Activated CD4-positive, alpha-beta T cell treated with anti-CD3 and anti-CD28 coated beads, Interleukin-2, amount 10 ng/mL, durations not matched to agents 7 days and 5 days (primary cell): ENCODE measurements at places on chromosomes 1 and 21. TPM values are rescaled to one million over a fixed set of nuclear protein-coding genes. Genes with fewer than 3 reads are reported as not detected.

- DNase-seq: no peak
- peaks cover 5% of the 10 kb centered on the region for H3K27me3 ChIP-seq
- no peaks in the 10 kb centered on the region for H3K4me1 ChIP-seq
- peaks cover 3% of the 10 kb centered on the region for H3K36me3 ChIP-seq
Measured at GRCh38 chr1:9037476-9038337, 11.5 kb upstream of the SLC2A7 start.

- H3K36me3 ChIP-seq: peaks cover 8% of the 10 kb centered on the region
- H3K4me1 ChIP-seq: no peaks in the 10 kb centered on the region
- no peak overlapping the region for H3K4me3 ChIP-seq
- H3K27me3 ChIP-seq: no peaks in the 10 kb centered on the region
- no peak for DNase-seq
- H3K27ac ChIP-seq: no peak overlapping the region
Measured at GRCh38 chr1:10143961-10144485, 66.3 kb upstream of the KIF1B start.

DNA sequence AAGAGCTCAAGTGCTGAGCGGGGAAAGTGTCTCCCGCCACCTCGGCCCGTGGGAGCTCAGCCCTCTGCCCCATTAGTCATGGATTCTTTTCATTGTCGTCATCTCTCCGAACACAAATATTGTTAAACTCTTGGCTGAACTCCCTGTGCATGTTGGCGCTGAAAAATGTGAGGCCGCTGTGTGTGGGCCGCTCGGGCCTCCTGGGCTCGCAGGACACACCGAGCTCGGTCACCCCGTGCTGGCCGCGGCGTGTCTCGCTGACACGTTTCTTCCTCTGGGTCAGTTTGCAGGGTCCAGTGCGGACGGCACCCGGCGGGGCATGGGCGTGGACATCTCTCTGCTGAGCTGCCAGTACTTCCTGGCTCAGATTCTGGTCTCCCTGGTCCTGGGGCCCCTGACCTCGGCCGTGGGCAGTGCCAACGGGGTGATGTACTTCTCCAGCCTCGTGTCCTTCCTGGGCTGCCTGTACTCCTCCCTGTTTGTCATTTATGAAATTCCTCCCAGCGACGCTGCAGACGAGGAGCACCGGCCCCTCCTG is 25.6 kb downstream of the SLC45A1 start:
- H3K27me3 ChIP-seq: no peaks in the 10 kb centered on the region
- DNase-seq: no peak
- H3K27ac ChIP-seq: no peak overlapping the region
- no peak overlapping the region for H3K4me3 ChIP-seq

DNA sequence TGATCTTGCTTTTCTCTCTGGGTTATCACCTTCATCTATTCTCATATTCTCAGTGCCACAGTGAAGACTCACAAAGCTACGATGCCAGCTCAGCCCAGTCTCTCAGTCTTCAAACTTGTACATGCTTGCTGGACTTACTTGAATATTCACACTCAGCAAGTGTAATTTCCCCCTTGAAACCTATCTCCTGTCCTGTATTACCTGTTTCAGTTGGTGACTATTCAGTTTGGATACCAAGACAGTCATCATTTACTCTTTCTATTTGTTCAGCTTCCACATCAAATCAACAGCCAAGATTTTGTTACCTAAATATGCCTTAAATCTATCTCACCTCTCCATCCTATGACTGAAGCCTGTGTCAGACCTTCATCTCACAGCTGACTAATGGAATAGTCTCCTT is 209.7 kb downstream of the LRRC7 start:
- no peaks in the 10 kb centered on the region for H3K4me1 ChIP-seq
- H3K4me3 ChIP-seq: no peak overlapping the region

DNA sequence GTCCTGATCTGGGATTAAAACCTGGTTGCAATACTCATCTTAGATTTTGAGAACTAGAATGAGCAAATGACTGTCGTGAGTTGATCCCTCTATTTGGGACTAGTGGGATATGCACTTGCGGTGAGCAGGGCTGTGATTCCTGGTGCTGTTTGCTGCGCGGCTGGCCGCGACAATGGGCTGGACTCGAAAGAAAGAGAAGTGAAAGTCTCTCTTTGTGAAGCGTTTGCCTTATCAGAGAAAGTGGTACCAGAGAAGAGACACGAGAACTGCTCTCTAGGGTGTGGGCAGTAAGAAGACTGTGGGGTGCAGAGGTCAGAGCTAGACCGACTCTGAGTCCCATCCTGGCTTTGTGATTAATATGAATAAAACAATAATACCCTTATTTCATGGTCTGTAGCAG is 8.6 kb downstream of the ST6GALNAC3 start:
- H3K27me3 ChIP-seq: no peaks in the 10 kb centered on the region
- no peak overlapping the region for H3K4me3 ChIP-seq
- no peak for DNase-seq

DNA sequence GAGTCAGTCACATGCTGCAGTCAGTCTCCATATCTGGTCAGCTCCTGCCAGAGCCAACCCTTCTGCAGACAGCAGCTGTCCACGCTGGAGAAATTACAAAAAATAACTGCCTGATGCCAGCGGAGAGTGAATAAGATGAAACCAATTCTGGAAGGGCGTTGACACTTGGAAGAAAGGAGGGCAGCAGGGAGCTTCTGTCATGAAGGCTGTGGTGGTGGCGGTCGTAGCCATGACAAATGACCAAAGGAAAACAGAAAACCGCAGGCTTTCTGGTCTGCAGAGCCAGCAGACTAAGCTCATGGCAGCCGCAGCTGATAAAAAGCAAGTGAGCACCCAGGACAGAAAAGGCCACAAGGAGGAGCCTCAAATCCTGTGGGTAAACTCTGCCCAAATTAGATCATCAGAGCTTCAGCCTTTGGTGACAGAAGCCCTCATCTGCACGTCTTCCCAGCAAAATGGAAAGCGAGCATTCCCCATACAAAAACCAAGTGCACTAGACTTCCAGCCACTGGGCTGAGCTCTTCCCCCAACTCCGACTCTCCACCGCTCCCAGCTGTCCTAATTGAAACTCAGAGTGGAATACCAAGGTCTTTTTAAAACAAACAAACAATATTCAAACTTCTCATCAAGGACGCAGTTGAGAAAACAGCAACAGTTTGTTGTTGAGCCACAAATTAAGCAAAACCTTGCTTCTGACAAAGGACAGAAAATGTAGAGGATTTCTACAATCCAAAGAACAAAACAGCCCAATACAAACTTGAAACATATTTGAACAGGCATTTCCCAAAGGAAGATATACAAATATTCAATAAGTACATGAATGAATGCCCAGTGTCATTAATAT is 28.7 kb downstream of the RSPH1 start:
- H3K27ac ChIP-seq: no peak overlapping the region
- peaks cover 8% of the 10 kb centered on the region for H3K27me3 ChIP-seq
- peak; percentile 45 for DNase-seq
- H3K36me3 ChIP-seq: peaks cover 8% of the 10 kb centered on the region
- no peak overlapping the region for H3K4me3 ChIP-seq
- peaks cover 44% of the 10 kb centered on the region for H3K4me1 ChIP-seq

DNA sequence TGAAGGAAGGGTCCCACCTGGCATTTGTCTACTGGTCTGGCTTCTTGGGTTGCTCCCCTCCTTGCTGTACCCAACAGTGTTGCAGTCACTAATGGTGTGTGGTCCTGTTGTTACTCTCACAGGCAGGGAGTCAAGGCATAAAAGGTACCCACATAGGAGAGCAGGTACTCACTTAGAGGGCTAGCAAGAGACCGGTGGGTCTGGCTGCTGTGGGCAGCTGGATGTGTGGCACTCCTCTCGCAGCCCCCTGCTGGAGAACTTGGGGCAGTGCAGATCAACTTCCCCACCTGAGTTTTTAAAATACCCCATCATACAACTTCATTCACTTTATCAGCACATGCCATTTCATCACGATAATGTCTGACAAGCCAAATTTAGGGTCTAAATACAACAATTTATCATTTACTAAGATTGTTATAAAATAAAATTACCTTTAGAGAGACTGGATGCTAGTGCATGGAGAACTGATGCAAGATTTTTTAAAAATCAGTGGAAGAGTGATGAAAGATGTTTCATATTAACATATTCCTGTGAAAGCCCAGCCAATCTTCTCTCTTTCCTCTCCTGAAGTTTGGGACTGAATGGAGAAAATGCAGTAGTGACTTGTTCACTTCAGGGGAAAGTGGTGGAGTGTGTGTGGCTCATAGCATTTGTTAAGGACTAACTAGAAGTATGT is 42.8 kb downstream of the ACP6 start:
- DNase-seq: peak; percentile 61
- H3K36me3 ChIP-seq: peaks cover 6% of the 10 kb centered on the region
- no peak overlapping the region for H3K27ac ChIP-seq
- H3K4me1 ChIP-seq: peaks cover 22% of the 10 kb centered on the region
- no peaks in the 10 kb centered on the region for H3K27me3 ChIP-seq
- no peak overlapping the region for H3K4me3 ChIP-seq

DNA sequence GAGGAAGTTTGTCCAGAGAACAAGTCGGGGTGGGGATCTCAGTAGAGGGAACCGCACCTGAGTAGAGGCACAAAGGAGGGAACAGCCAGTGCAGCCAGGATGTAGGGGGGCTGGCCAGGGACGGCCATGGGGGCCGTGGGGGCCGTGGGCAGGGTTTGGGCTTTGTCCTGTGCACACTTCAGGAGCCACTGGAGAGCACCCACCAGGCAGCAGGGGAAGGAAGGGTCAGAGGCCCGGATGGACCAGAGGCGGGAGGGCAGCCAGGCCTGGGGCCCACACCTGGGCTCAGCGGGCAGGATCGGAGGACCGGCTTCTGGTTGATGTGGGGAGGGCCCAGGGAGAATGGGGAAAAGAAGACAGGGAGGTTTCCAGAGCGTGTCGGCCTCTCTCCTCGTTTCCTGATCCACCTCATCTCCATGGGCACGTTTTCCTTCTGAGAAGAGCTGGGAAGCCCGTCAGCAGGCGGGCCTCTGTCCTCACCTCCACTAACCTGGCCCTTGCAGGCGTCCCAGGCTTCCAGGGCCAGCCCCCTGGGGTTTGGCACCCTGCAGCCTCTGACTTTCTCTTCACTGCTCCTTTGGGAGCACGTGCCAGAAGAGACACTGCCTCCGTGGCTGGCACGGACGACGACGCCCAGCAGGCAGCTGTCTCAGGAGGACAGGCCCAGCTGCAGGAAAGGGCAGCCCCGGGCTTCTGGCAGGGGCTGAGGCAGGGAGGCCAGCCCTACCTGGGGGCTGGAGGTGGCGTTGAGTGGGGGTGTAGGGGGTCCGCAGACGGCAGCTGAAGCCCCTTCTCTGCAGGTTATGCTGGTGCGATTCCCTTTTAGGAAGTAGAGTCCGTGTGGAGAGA is 16.8 kb upstream of the PDXK start:
- H3K4me3 ChIP-seq: no peak overlapping the region
- no peaks in the 10 kb centered on the region for H3K27me3 ChIP-seq
- peaks cover 5% of the 10 kb centered on the region for H3K36me3 ChIP-seq

- H3K27ac ChIP-seq: no peak overlapping the region
- peaks cover 13% of the 10 kb centered on the region for H3K4me1 ChIP-seq
- H3K27me3 ChIP-seq: no peaks in the 10 kb centered on the region
- no peak for DNase-seq
Measured at GRCh38 chr1:211640301-211640630, 35.2 kb downstream of the NEK2 start.

- H3K36me3 ChIP-seq: no peaks in the 10 kb centered on the region
- no peak overlapping the region for H3K27ac ChIP-seq
Measured at GRCh38 chr21:32834916-32835235, 63.3 kb upstream of the PAXBP1 start.

DNA sequence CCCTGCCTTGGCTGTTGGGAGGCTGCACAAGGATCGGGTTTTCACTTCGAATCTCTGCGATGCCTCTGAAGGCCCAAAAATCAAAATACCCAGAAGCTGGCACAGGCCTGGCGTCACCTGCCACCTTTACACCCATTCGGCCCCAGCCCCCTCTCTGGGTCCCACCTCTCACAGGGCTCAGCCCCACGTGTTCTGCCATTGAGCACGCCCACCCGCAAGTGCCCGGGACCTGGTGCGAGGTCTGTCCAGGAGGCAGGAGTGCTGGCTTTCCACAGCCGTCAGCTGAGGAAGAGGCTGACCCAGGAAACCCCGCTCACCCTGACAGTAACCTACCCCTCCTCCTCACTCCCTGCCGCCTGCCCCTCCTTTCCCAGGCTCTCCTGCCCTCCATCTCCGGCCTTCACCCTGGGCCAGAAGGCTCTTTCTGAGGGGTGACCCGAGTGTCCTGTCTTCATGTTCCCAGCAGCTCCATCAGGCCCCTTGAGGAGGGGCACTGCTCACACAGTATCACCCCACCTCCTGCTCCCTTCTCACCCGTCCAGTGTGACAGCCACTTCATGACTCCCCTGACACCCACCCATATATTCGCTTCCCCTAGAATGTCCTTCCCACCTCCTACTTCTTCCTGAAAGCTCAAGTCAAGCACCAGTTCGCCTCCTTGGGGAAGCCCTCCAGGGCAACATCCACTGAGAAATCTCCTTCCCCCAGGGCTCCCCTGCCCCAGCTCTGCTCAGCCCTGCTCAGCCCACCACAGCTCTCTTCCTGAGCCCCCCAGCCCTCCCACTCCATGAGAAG is 13.5 kb downstream of the RCC2 start:
- H3K27ac ChIP-seq: no peak overlapping the region
- H3K4me3 ChIP-seq: no peak overlapping the region
- no peaks in the 10 kb centered on the region for H3K27me3 ChIP-seq
- no peak for DNase-seq

DNA sequence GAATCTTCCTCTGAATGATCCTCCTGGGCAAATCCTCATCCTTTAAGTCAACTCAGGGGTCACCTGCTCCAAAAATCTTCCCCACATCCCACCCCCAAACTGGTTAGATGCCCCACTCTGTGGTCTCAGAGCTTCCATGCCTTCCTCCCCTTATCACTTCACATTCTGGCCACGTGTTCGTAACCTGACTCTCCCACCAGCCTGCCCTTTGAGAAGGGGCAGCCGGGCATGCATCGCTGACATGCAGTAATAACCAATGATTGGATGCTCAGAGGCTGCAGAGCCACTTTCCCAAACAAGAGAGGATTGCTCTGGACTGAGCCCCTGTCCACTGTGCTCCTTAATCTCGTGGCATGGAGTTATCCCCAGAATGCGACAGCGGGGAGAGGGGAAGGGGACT is 7.0 kb downstream of the LELP1 start:
- DNase-seq: no peak
- no peak overlapping the region for H3K4me3 ChIP-seq
- H3K4me1 ChIP-seq: no peaks in the 10 kb centered on the region
- H3K36me3 ChIP-seq: no peaks in the 10 kb centered on the region
- H3K27me3 ChIP-seq: peaks cover 10% of the 10 kb centered on the region
- H3K27ac ChIP-seq: no peak overlapping the region

DNA sequence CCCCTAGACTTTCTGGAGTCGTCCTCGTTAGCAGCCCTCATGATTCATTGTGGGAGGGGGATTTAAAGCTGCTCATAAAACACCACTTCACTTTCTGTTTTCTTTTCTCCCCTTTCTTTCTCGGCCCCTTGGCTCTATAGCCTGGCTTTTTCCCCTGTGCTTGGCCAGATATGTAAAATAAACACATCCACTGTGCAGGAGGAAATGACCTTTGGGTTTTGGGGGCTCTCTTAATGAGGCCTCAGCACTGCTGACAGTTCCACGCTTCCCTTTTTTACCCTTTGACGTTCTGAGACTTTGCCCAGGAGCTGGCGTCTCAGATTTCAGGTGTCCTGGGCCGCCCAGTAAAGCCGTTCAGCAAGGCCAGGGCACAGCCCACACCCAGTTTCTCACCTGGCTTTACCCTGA is 65.7 kb downstream of the RUNX3 start:
- H3K36me3 ChIP-seq: no peaks in the 10 kb centered on the region
- H3K27me3 ChIP-seq: peaks cover 14% of the 10 kb centered on the region
- DNase-seq: no peak
- H3K4me1 ChIP-seq: no peaks in the 10 kb centered on the region
- H3K4me3 ChIP-seq: no peak overlapping the region

Gene SON
- 310 TPM for total RNA-seq

Gene PDZK1
- 0.25 TPM for total RNA-seq

Gene VASH2
- not detected for total RNA-seq

Gene ERMAP
- 7.7 TPM for total RNA-seq

Gene FLG2
- total RNA-seq: not detected
